ENCODE measurements at places on chromosomes 6 and 20.

DNA sequence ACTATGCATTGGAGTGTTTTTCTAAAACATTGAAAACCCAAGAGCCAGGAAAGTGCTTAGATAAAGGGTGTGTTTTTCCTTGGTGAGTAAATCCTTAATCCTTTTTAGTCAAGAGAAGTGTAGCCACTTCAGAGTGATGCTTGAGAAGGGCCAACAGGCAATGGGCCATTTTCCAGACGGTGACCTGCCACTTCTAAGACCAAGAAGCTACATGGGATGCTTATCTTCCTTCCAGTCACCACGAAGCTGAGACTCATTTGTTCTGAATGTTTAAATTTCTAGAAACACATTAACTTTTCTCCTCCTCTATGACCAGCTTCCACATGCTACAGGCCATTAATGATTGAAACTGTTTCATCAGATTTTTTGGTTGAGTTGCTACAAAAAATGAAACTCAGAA lies 34.4 kb upstream of the NHSL1 start:
- no peak for ATAC-seq

- peak; percentile 12 for ATAC-seq
Observed at GRCh38 chr20:50138479-50139393, 14.8 kb downstream of the PEDS1 start.

GRCh38 chr20:15834857-15835256 lies 738.4 kb downstream of the KIF16B start:
- no peak for ATAC-seq

DNA sequence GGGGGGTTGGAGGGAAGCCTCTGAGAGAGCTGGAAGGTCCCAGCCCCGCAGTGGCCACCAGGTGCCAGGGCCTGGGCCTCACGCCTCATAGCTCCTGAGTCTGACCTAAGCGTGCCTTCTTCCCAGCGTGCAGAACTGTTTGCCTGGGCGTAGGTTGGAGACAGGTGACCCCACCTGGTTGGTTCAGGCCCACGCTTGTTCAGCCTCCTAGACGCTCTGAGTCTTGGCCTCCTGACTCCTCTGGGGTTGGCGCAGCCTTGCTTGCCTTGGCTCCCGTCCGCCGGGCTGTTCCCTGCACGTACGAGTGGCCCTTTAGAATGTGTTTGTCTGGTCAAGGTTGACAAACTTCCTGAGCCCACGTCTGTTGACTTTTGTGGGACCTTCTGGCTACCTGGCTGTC lies 70.8 kb downstream of the EYA2 start:
- no peak for ATAC-seq

GRCh38 chr6:170237999-170238740 lies 52.7 kb downstream of the DLL1 start:
- ATAC-seq = no peak

DNA sequence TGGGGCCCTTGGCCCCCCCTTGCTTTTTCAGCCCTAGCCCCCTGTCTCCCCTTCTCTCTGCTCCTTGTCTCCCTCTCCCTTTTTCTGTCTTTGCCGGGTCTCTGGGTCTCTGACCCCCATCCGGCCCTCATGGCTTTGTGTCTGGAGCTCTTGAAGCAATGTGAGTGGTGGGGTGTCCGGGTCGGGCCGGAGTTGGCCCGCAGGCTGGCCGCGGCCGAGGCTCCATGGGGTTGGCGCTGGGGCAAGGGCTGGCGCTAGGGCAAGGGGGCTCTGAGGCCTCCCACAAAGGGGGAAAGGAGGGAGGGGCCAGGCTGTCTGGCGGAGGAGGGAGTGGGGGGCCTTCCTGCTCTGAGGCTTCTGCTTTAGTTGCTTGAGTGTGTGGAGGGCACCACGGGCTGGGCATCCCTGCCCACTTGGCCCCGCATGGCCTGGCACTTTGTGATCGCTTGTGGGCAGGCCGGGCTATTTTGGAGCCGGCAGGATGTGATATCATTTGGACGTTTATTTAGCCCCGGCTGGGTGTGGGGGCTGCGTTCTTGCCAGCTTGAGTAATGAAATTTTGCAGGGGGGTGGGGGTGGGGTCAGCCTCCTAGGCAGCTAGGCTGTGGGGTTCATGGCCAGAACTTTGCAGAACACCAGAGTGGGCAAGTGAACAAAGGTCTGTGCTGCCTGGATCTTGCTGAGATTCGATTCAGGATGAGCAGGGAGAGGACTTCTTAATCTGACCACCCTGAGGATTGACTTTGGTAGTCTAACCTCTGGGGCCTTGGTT lies 78.7 kb upstream of the MYL9 start:
- no peak for ATAC-seq
